Left renal pelvis (tissue), 4 donors: ENCODE measurements at places on chromosomes 1 and 21. TPM values are rescaled to one million over a fixed set of nuclear protein-coding genes. Genes with fewer than 3 reads are reported as not detected.

The OPTC gene
- polyA plus RNA-seq: not detected

The GPX7 gene
- polyA plus RNA-seq: 74.8 TPM

The S100PBP gene
- polyA plus RNA-seq: 35.6 TPM

The C1orf53 gene
- 3.4 TPM for polyA plus RNA-seq

The SPATC1L gene
- polyA plus RNA-seq: 11.9 TPM

The OR2AK2 gene
- not detected for polyA plus RNA-seq

The NMNAT2 gene
- 3.5 TPM for polyA plus RNA-seq

The TNFSF4 gene
- 1.6 TPM for polyA plus RNA-seq

The C1orf185 gene
- polyA plus RNA-seq: not detected

The ATP6V1G3 gene
- polyA plus RNA-seq: 4.3 TPM

The CASZ1 gene
- 25.2 TPM for polyA plus RNA-seq
